ENCODE measurements at places on chromosomes 12 and 14.

GRCh38 chr12:3161861-3162260 is 84.7 kb downstream of the TSPAN9 start:
- DNase-seq = no peak

- DNase-seq = no peak
Measured at GRCh38 chr14:74705613-74706500, 7.0 kb downstream of the AREL1 start.

DNA sequence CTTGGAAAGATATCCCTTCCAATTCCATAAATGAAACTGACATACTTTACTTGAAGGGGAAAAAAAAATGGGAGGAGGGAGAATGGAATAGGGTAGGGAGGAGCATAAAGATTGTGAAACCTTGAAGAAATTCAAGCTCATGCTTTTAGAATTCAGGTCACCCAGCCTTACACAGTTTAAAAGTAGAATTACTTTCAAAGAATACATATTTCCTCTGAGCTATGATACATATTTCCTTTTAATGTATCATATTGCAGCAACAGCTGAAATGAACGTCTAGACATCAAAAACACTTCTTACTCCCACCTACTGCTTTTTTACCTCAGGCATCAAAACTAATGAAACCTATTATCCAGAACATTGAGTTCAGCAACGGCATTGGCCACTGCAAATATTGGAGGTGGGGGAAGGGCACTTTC is 156.0 kb downstream of the MED13L start:
- DNase-seq = peak; percentile 67

GRCh38 chr12:125229878-125230530 is 164.8 kb downstream of the AACS start:
- no peak for DNase-seq

- no peak for DNase-seq
Measured at GRCh38 chr12:130476451-130477135, 138.9 kb downstream of the PIWIL1 start.

GRCh38 chr12:84922693-84923092 is 10.1 kb upstream of the SLC6A15 start:
- peak; percentile 28 for DNase-seq

GRCh38 chr12:131087302-131087818 is 133.7 kb downstream of the ADGRD1 start:
- DNase-seq = no peak

GRCh38 chr12:98750511-98750910 is 105.4 kb downstream of the APAF1 start:
- peak; percentile 67 for DNase-seq

GRCh38 chr12:91870872-91871707 is 274.6 kb downstream of the BTG1 start:
- DNase-seq = no peak

DNA sequence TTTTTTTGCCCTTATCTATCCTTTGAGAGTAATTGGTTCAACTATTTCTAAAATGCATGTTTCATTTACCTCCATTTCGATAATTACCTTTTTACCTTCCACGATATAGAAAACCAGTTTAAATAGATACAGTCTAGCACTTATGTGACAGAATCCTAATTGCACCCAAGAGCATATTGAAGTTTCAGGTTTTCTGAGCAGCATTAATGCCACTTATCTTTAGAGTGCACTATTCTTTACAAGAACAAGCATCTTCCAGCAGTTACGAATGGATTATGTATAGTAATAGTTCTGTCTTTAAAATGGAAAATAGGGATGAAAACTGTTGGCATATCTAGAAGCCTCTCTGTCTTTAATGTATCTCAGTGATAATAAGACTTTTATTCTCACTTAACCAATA is 82.2 kb upstream of the ATXN7L3B start:
- no peak for DNase-seq

DNA sequence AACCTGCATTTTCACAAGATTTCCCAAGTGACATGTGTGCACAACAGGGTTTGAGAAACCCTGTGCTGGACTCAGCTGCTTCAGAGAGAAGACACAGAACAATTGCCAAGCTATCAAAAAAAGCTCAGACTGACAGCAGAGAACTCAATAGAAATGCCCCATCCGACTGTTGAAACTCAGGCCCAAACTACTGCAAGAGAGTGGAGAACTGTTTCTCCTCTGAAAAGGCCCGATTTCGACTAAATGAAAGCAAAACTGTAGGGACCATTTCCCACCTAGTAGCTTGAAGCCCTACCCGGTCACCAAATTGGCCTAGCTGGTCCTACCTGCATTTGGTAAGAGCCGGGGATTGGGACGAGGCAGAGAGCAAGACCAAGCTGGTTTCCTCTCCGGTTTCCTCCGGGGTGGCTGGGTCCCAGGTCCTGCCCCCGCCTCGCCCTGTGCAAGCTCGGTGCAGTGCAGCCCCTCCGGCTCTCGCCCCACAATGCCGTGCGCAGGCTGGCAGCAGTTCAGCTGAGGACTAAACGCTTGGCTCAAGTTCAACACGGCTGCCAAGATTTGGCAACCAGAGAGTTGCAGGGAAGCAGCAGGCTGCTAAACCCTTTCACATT is 1180.6 kb downstream of the VRK1 start:
- peak; percentile 63 for DNase-seq

DNA sequence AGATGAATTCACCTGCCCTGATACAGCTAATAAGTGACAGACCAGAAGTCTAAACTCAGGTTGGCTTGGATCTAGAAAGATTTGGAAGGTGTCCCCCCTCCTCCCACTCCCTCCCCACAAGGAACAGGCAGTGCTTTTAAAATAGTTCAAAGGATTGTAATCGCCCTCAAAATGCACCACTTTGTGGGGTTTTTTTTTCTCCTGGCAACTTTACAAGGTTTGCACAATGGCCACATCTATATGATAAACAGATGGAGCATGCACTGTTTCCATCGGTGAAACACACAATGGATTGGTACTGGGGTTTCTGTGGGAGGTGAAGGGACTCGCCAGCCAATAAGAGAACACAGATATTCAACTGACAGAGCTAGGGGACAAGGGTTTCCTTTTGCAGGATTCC is 137.4 kb downstream of the LLPH start:
- no peak for DNase-seq

GRCh38 chr12:71840231-71840847 is 780 bp downstream of the TBC1D15 start:
- peak; percentile 41 for DNase-seq

GRCh38 chr14:26820138-26820537 is 222.3 kb upstream of the NOVA1 start:
- DNase-seq = peak; percentile 43

- no peak for DNase-seq
Measured at GRCh38 chr12:102962532-102962931, 5.1 kb downstream of the ASCL1 start.

DNA sequence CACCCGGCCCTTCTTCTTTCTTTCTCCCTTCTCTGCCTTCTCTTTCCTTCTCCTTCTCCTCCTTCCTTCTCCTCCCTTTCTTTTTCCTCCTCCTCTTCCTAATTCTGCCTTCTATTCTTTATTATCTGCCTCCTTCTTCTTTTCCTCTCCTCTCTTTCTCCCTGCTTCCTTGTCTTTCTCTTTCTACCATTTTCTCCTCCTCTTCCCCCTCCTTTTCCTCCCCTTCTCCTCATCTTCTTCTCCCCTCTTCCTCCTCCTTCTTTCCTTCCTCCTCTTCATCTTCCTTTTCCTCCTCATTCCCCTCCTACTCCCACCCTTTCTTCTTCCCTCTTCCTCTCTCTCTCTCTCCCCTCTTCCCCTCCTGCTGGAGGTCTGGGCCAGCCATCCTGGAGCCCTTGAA is 294.9 kb upstream of the CRY1 start:
- DNase-seq = no peak

DNA sequence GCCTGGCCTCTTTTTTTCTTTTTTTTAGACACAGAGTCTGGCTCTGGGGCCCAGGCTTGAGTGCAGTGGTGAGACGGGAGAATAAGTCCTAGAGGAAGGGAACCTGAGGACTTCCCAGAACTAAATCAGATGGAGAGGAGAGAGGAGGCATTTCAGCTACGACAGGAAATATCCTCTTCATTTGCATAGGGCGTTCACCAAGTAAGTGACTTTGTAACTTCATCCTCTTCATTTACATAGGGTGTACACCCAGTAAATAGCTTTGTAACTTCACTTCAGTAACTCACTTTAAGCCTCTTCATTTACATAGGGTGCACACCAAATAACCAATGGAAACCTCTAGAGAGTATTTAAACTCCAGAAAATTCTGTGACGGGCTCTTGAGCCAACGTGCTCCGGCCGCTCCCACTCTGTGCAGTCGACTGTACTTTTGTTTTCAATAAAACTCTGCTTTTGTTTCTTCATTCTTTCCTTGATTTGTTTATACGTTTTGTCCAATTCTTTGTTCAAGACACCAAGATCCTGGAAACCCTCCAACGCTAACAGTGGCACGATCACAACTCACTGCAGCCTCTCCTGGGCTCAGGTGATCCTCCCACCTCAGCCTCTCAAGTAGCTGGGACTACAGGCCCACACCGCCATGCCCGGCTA is 21.4 kb upstream of the ANKRD9 start:
- DNase-seq = no peak

- no peak for DNase-seq
Measured at GRCh38 chr14:87687420-87687819, 305.6 kb downstream of the GALC start.

DNA sequence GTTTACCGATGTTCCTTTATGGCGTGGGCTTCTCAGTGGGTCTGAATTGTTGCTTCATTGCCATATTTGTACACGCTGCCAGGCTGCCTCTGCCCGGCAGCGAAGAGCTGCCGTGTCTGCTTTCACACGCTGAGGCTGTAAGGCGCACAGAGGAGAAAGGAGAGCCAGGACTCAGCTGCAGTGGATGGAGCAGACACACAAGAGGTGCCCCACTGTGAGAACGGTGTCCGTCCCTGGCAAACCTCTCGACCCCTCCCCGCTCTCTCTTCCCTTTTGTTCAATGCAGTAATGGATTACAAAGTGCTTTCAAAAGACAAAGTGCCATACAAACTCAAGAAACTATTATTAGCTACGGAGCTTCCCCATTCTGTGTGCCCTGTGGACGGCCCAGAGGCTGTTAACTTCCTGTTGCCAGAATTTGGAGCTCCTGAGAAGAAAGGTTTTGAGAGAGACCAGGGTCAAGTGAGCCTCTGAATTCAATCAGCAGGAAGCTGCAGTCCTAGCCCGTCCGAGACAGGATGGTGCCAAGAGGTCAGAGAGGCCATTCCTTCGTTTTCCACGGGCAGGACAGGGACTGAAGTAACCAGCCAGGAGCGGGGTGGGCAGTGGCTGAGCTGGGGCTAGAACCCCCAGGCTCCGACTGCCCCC is 15.8 kb downstream of the CCND2 start:
- no peak for DNase-seq

GRCh38 chr12:39915249-39915648 is 190.6 kb downstream of the SLC2A13 start:
- DNase-seq = no peak

DNA sequence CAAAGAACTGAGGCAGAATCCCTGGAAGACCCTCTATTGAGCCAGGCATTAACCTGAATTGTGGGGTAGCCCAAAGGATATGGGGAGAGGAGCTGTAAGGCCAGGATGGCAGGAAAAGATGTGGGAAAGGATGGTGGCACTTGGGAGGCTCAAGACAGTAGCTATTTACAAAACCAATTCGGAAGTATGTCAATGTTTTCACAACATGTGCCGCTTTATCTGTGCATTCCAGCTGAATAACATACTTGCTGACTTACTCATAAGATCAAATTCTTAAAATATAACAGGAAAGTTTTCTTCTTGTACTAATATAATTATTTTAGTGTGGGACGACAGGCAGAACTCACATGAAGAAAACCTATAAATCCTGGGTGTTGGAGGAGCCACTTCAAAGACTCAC is 10.6 kb downstream of the BBS10 start:
- peak; percentile 68 for DNase-seq

- DNase-seq = no peak
Measured at GRCh38 chr12:124465473-124465872, 101.9 kb downstream of the NCOR2 start.

DNA sequence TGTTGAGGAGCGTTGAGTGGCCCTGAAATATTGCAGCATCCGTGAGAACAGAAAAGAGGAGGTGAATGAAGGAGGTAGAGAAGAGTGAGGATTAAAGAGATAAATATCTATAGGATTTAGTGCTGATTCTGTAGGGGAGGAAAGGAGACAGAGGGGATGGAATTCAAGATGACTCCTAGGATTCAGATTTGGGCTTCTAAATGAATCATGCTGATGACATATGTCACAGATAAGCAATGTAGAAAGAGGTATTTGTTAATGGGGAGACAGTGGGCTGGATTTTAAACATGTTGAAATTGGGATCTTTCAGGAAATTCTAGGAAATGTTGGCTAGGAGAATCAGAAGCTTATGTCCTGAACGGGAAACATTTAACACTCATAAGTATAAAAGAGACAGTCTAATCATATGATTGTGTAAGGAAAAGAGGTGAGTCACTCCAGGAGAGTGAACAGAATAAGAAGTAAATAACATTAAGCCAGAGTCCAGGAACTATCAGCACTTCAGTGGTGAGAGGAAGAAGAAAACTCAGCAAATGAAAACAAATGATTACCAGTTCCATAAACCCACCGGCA is 58.1 kb upstream of the DIO2 start:
- peak; percentile 6 for DNase-seq

GRCh38 chr14:31212893-31213292 is 5.3 kb upstream of the HECTD1 start:
- no peak for DNase-seq

GRCh38 chr14:100622224-100622623 is 35.0 kb upstream of the BEGAIN start:
- DNase-seq = no peak

- DNase-seq = no peak
Measured at GRCh38 chr14:54674046-54674741, 107.3 kb downstream of the SAMD4A start.

GRCh38 chr12:77679686-77680085 is 151.0 kb upstream of the NAV3 start:
- DNase-seq = no peak

DNA sequence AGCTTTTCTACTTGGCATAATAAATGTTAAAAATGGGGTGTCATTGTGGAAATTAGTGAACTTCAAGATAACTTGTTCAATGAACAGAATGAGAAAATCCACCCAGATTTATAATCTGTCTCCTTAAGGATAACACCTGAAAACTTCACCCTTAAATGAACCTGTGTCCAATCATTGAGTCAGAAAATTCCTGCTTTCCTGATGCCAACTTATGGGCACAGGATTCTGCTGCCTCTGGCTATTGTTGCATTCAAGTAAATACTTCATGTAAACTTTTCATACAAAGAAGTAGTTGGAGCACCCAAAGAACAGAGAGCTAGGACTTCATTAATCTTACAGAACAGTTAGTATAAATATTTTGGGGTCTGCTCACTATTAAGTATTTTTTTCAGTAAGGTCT is 98.9 kb upstream of the PLEKHA5 start:
- DNase-seq = no peak

DNA sequence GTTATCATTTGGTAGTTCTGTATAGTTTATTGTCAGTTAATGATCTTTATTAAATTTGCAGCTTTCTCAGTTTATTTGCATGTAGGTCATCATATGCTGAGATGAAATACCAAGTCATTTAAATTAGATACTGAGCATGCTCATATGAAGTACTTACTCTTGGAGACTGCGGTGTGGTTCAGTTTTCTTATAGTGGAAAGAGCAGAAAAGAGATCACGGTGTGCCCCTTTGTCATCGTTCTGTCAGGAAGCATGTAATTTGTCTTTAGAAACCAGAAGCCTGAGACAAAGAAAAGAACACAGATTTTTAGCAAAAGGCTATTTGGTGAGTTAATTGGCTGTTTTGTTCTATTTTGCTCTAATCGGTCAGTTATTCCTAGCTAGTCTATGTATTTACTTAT is 75.6 kb downstream of the PLEKHA5 start:
- no peak for DNase-seq

- DNase-seq = no peak
Measured at GRCh38 chr14:62722406-62722805, 322.9 kb downstream of the KCNH5 start.

- DNase-seq = no peak
Measured at GRCh38 chr14:62420847-62421246, 624.4 kb downstream of the KCNH5 start.

All from fibroblast of skin of scalp (primary cell).